ENCODE measurements at places on chromosomes 2 and 18. TPM values are rescaled to one million over a fixed set of nuclear protein-coding genes. Genes with fewer than 3 reads are reported as not detected.

DNA sequence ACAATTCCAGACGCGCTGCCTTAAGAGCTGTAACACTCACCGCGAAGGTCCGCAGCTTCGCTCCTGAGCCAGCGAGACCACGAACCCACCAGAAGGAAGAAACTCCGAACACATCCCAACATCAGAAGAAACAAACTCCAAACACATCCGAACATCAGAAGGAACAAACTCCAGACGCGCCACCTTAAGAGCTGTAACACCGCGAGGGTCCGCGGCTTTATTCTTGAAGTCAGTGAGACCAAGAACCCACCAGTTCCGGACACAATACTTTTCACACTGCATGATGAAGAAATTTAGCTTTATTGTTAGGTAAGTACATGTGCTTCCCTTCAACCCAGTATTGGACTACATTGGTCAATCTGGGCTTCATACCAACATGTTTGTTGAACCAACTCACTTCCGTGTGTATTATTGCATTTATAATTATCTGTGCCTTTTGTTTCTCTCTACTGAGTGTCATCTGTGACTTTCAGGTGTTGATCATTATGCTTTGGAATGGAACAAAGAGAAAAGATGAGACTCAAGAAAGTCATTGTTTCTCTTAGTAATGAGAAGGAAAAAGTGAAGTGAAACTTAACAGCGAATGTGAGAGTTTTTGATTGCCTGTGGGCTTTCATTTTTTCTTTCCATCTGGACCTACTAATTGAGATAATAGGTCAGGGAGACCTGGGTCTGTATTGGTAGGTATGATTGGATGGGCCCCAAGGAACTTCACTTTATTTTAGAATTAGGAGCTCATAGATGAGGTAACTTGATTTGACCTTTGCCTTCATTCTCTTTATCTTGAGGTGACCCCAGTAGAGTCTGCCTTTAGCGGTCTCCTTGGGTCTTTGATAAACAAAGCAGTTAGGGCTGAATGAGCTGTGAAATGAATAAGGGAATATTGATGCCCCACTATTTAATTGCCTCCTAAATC is 76.1 kb upstream of the CAVIN2 start:
- DNase-seq, result no peak

DNA sequence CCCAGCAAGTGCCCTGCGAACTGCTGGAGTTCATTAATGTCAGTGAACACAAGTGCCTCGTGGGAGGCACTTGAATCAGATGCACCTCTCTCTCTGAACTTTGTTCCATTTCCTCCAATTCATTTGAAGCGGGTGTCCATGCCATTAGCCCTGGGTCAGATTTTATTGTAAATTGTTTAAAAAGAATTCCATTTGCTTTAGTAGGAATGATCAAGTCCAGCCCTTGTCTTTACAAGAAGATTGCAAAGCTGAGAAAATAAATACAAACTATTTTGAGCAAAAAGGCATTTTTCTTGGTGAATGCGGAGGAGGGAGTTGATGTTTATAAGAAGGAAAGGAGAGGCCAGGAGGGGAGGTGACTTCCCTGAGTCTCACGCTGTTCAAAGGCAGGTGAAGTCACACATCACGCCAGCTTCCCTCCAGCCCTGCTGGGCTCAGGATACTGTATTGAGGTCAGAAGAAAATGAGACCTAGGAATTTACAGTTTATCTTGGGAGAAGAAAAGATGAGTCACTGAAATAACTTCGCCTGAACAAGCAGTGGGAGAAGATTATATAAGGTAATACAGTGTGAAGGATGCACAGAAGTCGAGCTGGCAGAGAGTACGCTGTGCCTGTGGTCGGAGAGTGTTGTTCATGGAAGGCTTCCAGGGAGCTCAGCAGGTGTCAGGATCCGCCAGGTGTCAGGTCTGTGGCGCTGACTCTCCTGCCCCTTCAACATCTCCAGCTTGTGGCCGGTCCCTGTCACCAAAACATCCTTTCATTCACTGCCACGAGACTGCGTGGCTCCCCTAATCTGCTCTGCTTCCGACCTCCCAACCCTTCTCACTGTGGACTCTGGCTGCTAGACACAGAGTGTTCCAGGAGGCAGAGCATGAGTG is 36.5 kb downstream of the EFR3B start:
- DNase-seq, result no peak

- no peak for DNase-seq
Observed at GRCh38 chr2:134087371-134087921, 166.4 kb upstream of the MGAT5 start.

DNA sequence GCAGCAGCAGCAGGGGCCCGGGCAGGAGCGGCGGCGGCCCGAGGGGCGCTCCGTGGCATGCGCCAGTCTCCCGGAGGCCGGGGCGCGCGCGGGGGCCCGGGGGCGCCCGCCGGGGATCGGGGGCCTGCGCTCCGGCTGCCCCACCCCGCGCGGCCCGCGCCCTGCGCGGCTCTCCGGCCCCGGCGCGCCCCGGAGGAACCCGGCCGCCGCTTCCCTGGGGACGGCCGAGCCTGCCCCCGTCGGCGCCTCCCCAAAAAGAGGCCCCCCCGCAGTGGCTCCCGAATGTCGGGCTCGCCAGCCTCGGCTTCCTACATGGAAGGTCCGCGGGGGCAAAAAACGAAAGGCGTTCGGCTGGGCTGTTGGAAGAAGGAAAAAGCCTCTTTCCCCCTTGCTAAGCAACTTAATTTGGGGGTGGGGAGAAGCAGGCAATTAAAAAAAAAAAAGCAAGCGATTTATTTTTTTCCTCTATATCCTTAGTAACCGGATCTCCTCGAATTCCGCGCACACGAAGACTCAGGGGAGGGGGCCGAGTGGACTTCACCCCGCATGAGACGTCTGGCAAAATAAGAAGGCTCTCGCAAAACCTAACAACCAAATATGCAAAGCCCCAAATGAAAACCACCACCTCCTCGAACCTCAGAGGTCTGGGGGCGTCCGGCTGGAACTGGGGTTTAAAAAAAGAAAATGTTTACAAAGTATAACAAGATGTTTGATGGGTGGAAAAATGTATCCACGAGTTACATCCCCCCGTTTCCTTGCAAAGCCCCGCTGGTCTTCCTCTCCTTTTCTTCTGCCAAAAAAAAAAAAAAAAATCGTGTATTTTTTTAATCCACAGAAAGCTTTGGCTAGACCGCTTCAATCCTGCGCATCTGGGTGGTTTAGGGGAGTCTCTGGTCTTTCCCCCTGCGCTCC is at the start of gene SMAD7:
Gene SMAD7 (minus strand): TSS at position 430 of the 912 bp plus-strand sequence. CDS start 541 bp downstream, outside the sequence.
- no peak for DNase-seq

DNA sequence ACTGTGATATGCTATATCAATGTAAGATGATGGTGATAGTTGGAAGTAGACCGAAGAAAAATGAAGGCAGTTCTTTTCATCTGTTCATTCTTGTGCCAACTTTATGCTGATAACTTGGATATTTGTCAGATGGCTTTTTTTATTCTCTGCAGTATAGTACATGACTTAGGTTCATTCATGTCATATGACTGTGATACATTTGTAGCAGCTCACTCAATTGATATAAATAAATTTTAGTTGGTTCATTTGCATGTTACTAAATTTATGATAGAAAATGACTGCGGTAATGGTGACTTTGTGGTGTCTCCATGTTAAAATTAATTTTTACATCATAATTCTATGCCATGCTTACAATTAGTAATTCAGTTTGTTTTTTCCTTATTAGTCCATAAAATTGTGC is 7.1 kb downstream of the UBXN2A start:
- DNase-seq, result no peak

GRCh38 chr2:232417489-232417888 is 10.8 kb downstream of the ALPG start:
- DNase-seq, result no peak

DNA sequence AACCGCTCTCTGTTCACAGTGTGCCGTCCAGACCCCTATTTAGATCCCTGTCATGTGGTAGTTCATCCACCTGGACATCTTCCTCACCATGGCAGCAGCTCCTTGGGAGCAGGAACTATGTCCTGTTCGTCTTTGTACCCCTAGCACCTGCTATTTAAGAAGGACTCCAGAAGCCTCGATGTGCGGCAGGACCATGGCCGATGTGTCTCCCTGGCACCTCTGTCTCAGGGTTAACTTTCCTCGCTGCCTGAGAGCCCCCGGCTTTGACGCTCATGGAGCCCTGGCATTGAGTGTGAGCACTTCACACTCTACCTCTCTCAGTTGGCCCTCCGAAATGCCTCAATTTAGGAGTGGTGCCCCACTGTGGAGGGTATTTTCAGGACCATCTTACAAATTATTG is 152.0 kb downstream of the FAM210A start:
- DNase-seq, result no peak

- no peak for DNase-seq
Observed at GRCh38 chr2:170029551-170029950, 148.4 kb upstream of the MYO3B start.

DNA sequence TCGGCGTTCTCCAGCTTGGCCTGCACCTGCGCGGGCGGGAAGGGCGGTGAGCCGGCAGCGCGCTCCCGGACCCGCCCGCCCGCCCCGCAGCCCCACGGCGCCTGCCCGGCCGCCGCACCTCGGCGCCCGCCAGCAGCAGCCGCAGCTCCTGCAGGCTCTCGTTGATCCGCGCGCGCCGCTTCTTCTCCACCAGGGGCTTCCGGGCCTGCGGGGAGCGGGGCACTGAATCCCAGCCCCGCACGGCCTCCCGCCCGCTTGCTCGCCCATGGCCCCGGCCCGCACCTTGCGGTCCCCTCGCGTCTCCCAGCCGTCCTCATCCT is 335 bp downstream of the HES6 start:
- no peak for DNase-seq

Gene SPP2
- not detected for total RNA-seq

Gene UBE2F
- 61.0 TPM for total RNA-seq

Gene FEV
- total RNA-seq, result not detected

Gene MOCOS
- total RNA-seq, result 0.38 TPM

Gene DPYSL5
- 0.19 TPM for total RNA-seq

Gene CYP20A1
- 13.1 TPM for total RNA-seq

All from cardiac septum (tissue), 1 donor.